NCI-H187 treated with DMSO at 0.1 percent for 48 hours (cell line): ENCODE measurements at places on chromosomes 13 and 19.

GRCh38 chr13:42063105-42063504, 14.7 kb downstream of the DGKH start:
- DNase-seq = no peak

DNA sequence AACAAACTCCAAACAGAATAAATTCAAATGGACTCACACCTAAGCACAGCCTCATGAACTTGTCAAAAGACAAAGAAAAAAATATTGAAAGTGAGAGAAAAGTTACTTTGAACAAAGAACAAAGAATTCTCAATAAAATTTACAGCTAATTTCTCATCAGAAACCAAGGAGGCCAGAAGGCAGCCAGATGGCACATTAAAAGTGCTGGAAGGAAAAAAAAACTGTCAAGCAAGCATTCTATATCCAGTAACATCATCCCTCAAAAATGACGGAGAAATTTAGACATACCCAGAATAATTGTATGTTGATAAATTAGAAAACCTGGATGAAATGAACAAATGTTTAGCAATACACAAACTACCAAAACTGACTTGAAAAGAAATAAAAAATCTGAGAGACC, 129.8 kb upstream of the UQCRFS1 start:
- DNase-seq = no peak

- no peak for DNase-seq
Observed at GRCh38 chr13:109758937-109759480, 27.4 kb downstream of the IRS2 start.

GRCh38 chr13:98856983-98857382, 104.5 kb upstream of the SLC15A1 start:
- no peak for DNase-seq

DNA sequence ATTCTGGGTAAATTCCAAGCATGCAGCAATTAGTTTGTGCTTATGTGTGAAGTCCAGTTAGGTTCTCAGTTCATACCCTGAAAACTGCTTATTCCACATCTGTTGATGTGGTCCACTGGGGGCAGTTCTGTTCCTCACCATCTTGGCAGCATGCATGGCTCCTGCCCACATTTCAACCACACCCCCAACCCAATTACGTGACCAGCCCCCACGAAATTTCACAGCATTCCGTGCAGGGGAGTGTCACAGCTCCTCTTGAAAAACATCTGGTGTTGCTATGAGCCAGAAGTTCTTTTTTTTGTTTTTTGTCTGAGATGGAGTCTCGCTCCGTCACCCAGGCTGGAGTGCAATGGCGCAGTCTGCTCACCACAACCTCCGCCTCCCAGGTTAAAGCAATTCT, 9.1 kb upstream of the ERVK3-1 start:
- no peak for DNase-seq

DNA sequence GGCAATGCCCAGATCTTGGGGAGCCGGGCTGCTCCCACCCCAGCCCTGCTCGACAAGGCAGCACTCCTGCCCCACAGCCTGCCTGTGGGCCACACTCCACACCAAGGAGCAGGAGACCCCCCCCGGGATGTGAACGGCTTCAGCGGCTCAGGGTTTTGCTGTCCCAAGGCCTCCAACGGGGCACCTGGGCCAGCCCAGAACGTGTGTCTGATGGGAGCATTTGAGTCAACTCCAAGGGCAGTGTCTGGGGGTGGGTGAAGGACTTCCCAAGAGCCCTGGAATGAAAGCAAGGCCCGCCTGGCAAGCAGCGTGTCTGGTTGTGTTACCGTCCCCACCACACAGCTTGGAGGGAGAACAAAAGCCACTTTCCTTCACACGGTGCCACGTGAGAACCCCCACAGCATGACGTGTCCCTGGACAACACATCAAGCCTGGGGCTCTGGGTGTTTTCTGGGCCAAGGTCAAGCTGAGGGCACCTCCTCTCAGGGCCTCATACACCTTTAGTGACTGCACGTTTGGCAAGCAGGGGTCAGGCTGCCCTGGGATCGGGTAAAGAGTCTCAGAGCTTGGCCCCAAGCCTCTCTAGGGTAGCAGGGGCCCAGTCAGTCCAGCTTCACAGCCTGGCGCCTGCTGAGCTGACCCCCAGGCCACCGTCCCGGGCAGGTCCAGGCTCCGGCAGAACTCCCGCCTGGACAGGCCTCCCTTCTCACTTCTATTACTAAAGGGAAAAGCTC, 6.0 kb downstream of the C13orf46 start:
- no peak for DNase-seq

GRCh38 chr13:112905990-112906641, 62.9 kb upstream of the MCF2L start:
- DNase-seq = peak; percentile 65

DNA sequence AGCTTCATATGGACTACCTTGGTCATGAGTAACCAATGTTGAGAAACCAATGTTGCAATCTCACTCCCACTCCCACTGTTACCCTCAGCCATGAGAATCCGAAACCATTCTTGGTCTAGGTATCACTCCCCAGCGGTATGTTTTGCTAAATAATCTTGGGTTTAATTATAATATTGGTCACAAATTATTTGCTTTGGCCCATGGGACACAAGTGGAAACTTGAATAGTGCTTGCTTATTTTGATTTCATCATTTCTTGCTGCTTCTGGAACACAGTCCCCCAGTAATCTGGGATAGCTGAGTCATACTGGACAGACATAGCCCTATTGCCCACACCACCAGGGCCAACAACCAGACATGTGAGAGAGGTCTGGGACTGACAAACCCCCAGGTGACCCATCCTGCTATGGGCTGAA, 171.6 kb upstream of the IPO5 start:
- DNase-seq = no peak
